Ammon's horn (tissue), 1 donor: ENCODE measurements at places on chromosomes 1 and 21.

- DNase-seq, result no peak
Observed at GRCh38 chr1:118788463-118788862, 199.7 kb downstream of the TBX15 start.

GRCh38 chr21:33007747-33008146 is 18.0 kb upstream of the OLIG2 start:
- no peak for DNase-seq

- no peak for DNase-seq
Observed at GRCh38 chr1:205054013-205054412, 11.0 kb downstream of the CNTN2 start.

DNA sequence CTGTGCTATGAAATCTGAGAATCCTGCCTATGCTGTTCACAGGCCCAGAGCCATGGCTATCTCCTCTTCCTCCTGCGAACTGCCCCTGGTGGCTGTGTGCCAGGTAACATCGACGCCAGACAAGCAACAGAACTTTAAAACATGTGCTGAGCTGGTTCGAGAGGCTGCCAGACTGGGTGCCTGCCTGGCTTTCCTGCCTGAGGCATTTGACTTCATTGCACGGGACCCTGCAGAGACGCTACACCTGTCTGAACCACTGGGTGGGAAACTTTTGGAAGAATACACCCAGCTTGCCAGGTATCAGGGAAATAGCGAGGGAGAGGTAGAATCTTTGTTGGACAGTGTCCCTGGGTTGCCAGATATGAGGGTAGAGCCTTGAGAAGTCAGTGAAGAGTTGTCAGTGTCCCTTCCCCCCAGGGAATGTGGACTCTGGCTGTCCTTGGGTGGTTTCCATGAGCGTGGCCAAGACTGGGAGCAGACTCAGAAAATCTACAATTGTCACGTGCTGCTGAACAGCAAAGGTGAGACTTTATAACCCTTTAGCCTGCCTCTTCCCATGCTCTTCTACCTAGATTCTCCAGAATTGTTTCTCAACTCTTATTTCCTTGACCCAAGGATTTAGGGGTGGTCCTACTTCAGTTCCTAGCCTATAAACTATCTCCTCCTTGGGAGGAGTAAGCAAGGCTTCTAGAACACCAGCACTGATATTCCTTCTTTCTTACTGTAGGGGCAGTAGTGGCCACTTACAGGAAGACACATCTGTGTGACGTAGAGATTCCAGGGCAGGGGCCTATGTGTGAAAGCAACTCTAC is 1.4 kb downstream of the NIT1 start:
- DNase-seq, result no peak
